ENCODE measurements at places on chromosomes 5 and 9.

GRCh38 chr9:20476912-20477521 lies 145.3 kb downstream of the MLLT3 start:
- DNase-seq = no peak

DNA sequence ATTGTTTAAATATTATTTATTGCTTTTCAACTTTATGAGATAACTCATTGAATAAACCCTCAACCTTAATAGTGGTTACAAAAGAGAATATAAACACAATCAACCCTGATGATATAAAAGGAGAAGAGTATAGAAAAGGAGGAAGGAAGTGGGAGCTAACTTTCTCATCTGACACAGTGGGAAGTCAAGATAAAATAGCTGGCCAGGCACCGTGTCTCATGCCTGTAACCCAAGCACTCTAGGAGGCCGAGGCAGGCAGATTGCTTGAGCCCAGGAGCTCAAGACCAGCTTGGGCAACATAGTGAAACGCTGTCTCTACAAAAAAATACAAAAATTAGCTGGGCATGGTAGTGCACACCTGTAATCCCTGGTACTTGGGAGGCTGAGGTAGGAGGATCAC lies 93.5 kb downstream of the PPP2R2B start:
- DNase-seq = no peak

DNA sequence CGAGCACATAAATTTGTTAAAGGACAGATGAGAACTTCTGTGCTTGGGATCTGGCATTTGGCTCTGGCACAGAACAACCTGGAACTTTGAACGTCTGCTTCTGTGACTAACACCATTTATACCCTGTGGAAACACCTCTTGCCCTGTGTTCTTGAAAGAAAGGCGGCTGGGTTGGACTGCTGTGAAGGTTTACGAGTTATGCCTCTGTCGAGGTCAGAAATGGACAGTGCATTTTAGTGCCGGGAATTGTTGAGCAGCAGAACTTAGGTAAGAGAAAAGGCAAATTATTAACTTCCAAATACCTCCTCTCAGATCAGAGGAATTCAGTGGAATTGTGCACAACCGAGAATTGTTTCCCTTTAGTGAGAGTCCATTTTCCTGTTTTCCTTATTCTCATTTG lies 14.1 kb upstream of the INIP start:
- DNase-seq = no peak

DNA sequence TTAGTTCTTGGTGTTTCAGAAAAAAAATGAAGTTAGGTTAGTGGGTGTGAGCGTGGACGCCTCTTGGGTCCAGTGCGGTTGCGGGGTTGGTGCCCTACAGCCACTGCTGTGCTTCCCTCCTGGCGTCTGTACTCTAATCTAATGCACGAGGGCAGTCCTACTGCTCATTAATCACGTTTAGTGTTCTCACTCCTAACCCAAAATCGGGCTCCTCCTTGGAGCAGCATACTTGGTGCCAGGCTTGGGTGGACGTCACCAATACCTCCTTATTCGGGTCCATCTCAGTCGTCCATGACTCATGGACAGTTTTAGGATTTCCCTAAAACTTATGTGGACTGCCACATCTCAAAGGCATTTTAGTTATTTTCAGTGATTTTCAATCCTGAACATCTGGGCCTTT lies 41.6 kb downstream of the TRIO start:
- DNase-seq = no peak

DNA sequence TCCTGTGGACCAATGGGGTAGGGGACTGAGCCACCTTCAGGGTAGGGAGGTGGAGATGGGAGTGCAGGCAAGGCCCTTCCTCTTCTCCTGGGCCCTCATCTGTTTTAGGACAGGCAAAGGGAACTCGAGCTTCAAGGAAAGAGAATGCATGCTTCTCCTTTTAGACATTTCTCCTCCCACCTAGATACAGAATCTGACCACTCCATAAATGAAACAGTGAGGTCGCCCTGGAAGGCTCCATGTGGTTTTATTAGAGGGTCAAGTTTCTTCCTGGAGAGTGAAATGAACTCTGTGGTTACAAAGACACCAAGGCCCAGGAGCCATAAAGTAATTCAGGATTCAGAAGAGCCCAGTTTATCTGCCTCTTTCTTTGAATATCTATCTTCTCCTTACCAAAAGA lies 14.9 kb downstream of the LHFPL2 start:
- DNase-seq = no peak

GRCh38 chr5:113474100-113474728 lies 14.0 kb downstream of the MCC start:
- DNase-seq = no peak

GRCh38 chr5:133381571-133382365 lies 230.6 kb downstream of the FSTL4 start:
- DNase-seq = no peak

DNA sequence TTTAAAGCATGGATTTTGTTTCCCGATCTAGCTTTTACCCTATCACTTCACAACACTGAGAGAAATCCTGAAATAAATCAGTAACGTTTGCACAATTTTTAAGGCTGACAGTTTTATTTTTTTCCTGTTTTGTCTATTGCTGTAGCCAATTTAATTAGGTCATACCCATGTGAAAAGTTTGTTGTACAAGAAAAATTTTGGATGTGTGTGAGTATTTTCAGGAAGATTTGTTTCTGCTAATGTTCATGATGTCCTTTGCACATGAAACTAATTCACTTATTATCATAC lies 237.8 kb downstream of the ARRDC3 start:
- no peak for DNase-seq

GRCh38 chr9:82558346-82558745 lies 504.6 kb downstream of the RASEF start:
- DNase-seq = no peak

- DNase-seq = no peak
Measured at GRCh38 chr5:139862803-139863202, 67.2 kb downstream of the PSD2 start.

DNA sequence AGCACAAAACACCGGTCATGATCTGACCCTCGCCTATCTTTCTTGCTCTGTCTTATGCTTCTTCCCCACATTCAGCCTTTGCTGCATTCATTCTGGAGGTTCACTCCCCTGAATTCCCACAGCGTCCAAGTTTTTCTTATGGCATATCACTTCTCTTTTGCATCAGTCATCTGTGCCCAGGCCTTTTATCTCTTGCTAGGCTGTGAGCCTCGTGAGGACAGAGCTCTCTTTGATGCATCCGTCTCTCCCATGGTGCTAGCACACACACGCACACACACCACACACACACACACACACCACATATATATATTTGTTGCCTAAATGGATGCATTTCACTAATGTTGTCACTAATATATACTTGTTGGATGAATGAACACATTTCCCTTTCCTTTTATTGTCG lies 45.8 kb upstream of the ATG10 start:
- DNase-seq = no peak

GRCh38 chr5:127870914-127871313 lies 167.7 kb downstream of the CCDC192 start:
- DNase-seq = no peak
